ENCODE measurements at places on chromosomes 6 and 20. TPM values are rescaled to one million over a fixed set of nuclear protein-coding genes. Genes with fewer than 3 reads are reported as not detected.

DNA sequence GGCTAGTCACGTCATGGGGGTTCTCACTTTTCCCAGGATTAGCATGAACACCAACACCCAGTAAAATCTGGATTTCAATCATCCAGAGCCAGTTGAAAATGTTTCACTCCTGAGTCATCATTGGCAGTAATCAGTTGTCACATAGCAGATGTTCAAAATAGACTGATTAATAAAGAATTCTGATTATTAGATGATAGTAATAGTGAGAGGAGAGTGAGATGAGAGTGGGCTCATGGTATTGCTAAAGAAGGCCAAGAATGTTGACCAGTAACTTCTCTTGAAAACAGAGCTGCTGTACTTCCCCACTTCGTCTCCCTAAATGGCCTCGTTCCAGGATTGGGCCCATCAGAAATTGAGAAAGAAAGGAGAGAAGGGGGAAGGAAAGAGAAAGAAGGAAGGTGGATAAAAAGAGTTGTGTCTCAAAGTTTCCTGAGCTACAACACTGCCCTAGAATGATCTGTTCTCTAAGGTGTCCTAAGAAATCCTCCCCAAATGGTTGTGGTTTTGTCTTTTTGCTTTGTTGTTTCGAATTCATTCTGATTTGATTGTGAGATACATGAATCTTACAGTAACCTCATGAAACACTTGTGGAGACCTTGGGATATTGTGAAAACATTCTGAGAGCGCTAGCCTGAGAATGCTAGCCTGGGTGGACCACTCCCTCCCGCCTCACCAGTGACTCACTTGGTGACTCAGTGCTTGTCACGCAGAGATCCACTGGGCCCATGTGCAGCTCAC lies 502.2 kb upstream of the JARID2 start:
- DNase-seq = peak; percentile 81

DNA sequence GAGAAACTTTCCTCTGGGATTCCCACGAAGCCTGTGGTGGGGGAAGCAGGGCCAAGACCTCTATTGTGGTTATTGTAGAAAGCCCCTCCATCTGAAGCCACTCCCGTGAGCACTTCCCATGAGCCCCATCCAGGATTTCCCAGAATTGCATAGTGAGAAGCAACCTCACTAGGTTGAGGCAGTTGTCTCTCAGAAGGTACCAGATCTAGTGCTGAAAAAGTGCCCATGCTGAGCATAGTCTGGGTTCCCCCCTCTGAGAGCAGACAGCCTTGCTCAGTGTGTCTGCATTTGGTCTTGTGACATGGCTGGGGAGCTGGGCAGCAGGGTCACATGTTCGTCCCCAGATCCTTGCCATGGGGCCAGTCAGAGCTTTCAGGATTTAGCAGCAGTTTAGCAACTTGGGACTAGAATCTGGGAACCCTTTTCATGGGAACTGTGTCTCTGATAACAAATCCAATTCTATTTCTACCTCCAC lies 38.6 kb downstream of the SLC9A8 start:
- DNase-seq = no peak

Gene POPDC3
- total RNA-seq = 3.8 TPM

Gene RAET1E
- total RNA-seq = 0.22 TPM

Gene POU5F1
- total RNA-seq = 32.7 TPM

DNA sequence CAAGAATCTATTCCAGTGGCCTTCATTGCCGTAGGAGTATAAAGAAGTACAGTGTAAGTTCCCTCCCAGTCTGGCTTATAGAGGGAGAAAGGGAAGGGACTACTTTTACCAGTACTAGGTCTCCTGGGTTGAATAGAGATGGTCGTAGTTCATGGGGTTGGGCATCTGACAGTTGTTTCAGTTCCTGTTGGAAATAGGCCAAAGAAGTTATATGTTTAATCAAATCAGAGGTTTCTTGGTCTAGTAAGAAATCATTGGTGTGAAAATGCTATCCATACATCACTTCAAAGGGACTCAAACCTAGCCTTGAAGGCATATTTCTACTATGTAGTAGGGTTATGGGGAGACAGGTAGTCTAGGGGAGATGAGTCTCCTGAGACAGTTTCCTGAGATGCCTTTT lies 45.6 kb upstream of the MAN1A1 start:
- no peak for DNase-seq

Gene COL21A1
- total RNA-seq = 1.8 TPM

- no peak for DNase-seq
Measured at GRCh38 chr6:124869416-124869815, 92.8 kb upstream of the RNF217 start.

Gene CLDN20
- total RNA-seq = not detected

Gene RAET1L
- 2.3 TPM for total RNA-seq

Gene PXDC1
- total RNA-seq = 15.0 TPM

DNA sequence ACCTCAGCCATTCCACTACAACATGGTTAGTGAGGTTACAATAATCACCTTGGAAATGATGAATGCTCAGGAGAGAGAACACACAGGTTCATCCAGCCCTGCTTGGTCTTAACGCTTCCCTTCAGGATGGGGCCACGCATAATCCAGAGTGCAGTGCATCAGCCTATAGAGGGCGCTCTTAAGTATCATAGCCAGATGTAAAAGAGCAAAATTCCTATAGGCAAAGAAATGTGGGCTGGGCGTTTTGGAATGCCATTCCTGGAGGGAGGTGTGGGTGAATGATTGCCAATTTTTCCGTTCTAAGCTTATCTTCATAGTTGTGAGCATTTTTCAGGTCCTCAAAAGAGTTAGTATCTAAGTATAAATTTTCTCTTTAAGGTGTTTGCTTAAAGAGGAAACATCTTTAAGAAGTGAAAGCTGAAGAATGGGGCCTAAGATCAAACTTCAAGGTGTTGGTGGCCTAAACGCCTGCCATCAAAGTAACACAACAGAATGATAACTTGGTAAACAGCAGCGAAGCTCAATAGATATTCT lies 1.8 kb downstream of the RIPOR2 start:
- DNase-seq = peak; percentile 36

All from Calu3 (cell line).